ENCODE measurements at places on chromosomes 6 and 20.

GRCh38 chr6:43707767-43708166, 20.2 kb upstream of the MRPS18A start:
- no peak for DNase-seq

- DNase-seq: no peak
Measured at GRCh38 chr6:143823548-143823947, 19.6 kb upstream of the LTV1 start.

- DNase-seq: no peak
Measured at GRCh38 chr6:3820563-3820962, 28.6 kb upstream of the FAM50B start.

GRCh38 chr20:38001173-38001875, 31.9 kb downstream of the TTI1 start:
- no peak for DNase-seq

DNA sequence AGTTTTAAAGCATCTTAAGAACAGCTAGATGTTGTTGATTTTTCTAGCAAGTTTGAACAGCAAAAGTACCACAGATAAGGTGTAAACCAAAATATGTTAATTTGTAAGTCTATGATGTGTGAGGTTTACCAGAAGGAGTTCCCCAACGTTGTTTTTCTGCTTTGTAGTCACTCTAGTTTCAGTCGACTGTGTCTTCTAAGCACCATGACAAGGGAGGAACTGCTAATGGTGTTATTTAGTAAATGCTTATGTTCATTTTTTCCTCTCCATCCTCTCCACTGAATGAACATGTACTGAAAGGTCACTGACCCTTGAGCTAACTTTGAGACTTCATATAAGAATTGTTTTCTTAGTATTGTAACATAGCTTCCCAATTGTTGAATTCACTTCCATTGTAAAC, 3.0 kb downstream of the ENPP3 start:
- no peak for DNase-seq

GRCh38 chr6:118768441-118768840, 117.0 kb upstream of the CEP85L start:
- no peak for DNase-seq

- no peak for DNase-seq
Measured at GRCh38 chr6:53983301-53983700, 127.9 kb upstream of the MLIP start.

DNA sequence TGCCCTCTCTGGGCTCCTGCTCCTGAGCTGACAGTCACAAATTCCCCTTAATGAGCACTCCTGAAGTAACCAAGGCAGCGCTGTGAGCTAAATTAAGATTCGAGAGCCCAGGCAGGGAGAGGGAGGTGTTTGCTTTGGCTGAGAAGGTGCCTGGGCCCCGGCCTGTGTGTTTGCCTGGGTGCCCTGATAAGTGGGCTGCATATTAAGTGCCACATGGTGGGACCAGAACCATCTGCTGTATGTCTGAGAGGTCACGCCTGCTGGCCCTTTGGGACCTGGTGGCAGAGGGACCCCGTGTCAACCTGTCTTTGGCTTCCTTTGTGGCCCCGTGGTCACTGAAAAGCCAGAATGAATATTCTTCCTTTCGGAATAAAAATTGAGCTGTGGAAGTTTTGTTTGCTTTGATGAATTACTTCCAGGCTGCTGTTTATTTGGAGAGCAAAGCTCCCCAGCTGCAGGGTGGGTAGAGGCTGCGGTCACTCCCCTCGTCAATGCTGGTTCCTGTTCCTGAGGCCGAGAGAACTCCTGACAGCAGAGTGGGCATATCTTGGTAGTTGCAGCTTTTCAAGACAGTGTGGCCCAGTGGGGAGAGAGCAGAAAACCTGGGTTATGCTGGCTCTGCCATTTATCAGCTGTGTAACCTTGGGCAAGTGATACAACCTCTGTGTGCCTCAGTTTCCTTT, 17.5 kb upstream of the KCNK16 start:
- no peak for DNase-seq

DNA sequence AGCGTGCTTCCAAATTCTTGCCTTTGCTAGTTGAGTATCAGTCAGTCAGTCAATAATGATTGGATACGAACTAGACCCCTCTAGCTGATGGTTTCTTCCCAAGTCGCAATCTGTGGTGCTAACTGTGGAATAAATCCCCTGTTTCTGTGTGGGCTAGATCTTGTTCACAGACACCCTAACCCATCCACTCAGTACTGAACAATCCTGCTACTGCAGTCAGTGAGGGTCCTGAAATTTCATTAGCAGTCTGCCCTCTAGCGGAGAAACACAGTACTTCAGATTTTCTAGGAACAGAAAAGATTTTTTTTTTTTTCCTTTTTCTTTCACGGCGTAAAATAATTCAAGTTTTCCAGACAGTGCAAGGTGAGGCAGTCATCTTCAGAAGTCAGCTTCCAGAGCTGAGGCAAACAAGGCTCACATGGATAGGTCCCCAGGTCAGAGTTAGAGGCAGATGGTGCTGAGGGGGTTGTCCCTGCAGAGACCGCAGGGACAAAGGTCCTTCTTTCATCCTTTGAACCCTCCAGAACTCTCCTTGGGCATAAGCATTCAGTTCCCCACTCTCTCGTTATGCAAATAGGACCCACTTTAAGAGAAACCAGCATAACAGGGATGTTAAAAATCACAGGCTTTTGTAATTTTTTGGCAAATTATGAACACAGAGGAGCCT, 119.6 kb downstream of the SCML4 start:
- peak; percentile 22 for DNase-seq

DNA sequence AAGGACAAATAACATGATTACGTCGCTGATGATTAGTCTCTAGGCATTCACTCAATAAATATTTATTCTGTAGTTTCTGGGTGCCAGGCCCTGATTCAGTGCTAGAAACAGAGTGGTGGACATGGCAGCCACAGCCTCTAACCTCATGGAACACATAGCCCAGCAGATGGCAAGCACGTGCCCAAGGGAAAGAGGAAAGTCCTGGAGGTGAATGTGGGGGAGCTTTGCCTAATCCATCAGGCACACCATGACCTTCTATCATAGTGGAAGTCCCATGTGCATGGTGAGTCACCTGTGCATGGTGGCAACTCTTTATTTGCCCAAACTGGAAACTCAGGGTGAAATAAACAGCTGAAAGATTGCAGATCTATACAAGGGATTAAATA, 143.0 kb upstream of the TNFAIP3 start:
- DNase-seq: no peak

GRCh38 chr6:20085817-20086216, 126.5 kb downstream of the MBOAT1 start:
- DNase-seq: no peak

DNA sequence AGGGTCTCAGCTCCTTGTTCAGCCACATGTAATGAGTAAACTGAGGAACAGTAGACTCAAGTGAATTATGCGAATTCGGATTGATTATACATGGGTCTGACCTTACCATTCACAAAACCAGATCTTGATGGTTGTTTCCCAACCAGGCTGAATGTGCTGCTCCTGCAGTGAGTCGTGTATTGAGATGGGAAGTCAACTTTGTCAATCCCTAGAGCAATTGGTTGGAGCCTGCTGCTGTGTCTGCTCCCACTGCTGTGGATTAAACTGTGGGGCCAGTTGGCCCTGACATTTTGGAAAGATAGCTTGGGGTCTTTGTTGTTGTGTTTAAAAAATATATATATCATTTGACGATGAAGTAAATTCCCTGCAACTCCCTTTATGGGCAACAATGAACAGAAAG, 23.9 kb downstream of the FAM50B start:
- DNase-seq: no peak

- no peak for DNase-seq
Measured at GRCh38 chr6:17482711-17483110, 89.3 kb downstream of the CAP2 start.

DNA sequence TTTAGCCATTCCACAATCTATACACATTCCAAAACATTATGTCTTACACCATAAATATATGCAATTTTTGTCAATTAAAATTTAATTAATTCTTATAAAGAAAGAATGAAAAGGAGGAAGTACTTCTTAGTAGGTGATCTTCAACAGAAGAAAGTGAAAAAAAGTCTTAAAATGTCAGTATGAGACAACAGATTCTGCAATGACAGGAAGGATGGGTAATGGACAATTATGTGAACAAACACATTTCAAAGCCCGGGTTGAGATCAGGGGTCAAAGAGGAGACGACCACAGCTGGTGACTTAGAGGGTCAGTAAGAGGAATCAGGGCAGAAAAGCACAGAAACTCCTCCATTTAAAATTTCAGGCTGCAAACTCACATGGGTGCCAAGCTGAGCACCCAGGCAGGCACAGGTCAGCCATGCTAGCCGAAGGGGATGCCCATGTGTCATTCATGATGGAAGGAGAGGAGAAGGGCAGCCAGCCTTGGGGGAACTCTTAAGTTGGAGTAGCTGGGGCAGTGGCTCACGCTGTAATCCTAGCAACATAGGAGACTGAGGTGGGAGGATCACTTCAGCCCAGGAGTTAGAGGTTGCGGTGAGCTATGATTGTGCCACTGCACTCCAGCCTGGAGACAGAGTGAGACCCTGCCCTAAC, 11.0 kb downstream of the VSX1 start:
- no peak for DNase-seq

- DNase-seq: no peak
Measured at GRCh38 chr6:126738146-126738545, 380.3 kb upstream of the RSPO3 start.

GRCh38 chr20:13717631-13718044, 67.1 kb downstream of the ESF1 start:
- no peak for DNase-seq

- no peak for DNase-seq
Measured at GRCh38 chr6:12890171-12890790, 173.7 kb downstream of the PHACTR1 start.

DNA sequence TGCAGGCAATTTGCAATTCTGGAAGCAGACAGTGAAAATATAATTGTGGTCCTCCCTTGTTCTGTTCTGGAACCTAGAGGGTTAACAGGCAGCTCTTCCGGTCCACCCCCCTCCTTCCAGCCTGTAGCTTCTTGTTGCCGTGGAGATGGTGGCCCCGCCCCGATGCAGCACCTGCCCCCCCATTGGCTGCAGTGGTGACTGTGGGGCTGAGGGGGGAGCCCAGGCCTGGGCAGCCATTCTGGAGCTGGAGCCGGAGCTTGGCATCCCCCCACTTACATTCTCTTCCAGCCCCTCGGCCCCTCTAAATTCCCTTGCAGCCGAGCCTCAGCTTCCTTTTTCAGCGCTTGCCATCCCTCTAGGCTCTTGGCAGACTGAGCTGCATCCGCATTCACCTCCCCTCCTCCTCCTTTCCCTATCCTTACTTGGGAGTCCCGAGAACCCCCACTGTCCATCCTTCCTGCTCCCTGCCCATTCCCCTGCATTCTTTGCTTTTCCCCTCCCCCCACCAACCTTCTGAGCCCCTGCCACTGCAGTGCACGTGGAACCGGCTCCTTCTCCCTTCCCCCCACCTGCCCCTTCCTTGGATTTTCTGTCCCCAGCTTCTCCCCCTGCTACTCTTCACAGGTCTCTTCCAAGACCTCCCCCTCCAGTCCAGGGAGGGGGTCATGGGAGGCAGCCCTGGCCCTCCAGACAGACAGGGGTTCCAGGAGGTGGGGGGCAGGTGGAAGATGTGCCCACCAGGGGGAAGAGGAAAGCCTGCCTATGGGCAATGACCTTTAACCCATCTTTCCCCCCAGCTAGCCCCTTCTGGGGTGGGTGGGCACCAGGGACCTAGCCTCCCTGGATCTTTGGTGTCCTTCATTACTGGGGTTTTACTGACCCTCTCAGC, 11.4 kb downstream of the SYNGAP1 start:
- no peak for DNase-seq

- no peak for DNase-seq
Measured at GRCh38 chr6:72374857-72375256, 247.0 kb upstream of the KCNQ5 start.

- DNase-seq: no peak
Measured at GRCh38 chr6:123323452-123324329, 313.1 kb downstream of the TRDN start.

DNA sequence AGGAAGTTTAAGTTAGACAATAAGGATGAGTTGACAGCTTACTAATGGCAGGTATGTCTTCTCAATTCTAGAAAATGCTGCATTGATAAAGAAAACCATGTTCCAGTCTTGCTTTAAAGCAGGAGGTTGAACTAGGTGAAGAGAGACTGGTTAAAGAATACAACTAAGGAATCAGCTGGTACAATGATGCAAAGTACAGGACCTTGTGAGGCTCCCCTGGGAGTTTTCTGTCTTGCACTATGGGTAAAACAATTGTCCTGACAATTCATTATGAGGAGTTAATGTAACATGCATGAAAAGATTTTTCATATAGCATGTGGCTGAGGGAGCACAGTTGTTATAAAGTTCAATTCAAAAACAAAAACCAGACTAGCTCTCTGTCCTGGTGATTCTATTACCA, 157.2 kb downstream of the BMP2 start:
- no peak for DNase-seq

DNA sequence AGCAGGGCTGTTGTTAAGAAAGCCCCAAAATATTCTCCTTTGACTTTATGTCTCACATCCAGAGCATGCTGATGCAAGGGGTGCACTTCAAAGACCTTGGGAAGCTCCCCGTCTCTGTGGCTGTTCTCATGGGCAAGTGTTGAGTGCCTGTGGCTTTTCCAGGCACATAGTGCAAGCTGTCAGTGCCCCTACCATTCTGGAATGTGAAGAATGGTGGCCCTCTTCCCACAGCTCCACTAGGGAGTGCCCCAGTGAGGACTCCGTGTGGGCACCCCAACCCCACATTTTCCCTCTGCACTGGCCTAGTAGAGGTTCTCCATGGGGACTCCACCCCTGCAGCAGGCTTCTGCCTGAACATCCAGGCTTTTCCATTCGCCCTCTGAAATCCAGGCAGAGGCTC, 673.7 kb downstream of the HTR1B start:
- DNase-seq: no peak

- DNase-seq: peak; percentile 19
Measured at GRCh38 chr6:134636186-134636799, 313.6 kb downstream of the ALDH8A1 start.

DNA sequence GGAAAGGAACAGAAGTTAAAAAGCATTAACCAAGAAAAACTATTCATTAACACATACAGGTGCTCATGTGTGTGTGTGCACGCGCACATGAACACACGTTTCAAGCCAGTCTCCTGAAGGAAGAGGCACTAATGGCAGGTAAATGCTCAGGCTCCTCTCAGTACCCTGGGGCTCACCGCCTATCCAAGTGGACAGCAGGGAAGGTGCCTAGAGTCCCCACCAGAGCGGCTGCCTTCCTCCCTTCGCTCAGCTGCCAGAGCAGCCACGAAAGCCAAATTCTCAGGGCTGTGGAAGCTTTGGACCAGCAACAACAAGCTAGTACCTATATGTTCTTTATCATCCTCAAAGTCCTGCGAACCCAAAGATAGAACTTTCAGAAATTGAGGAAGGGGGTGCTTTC, 42.6 kb downstream of the PLCG1 start:
- no peak for DNase-seq
